Left ventricle myocardium inferior (tissue), 1 donor: ENCODE measurements at places on chromosomes 1 and 21.

DNA sequence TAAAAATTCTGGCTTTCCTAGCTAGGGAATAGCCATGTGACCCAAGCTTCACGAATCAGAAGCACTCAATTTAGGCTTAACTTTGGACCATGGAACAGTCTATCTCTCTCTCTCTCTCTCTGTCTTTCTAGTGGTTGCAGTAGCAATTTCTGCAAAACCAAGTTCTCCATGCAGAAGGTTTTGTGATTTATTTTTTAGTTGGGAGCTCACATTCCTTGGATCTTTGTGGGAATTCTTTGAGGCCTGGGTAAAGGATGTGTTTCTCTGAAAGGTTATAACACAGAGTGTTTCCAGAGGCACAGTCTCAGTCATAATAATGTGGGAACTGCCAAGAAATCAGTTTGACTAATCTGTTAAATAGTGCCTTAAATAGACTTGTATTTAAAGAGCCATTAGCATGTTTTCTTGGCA is 112.3 kb upstream of the COL11A1 start:
- DNase-seq = no peak

GRCh38 chr1:216600730-216601609 is 122.3 kb downstream of the ESRRG start:
- DNase-seq = peak; percentile 73

GRCh38 chr1:61642475-61643232 is 82.3 kb downstream of the TM2D1 start:
- no peak for DNase-seq

DNA sequence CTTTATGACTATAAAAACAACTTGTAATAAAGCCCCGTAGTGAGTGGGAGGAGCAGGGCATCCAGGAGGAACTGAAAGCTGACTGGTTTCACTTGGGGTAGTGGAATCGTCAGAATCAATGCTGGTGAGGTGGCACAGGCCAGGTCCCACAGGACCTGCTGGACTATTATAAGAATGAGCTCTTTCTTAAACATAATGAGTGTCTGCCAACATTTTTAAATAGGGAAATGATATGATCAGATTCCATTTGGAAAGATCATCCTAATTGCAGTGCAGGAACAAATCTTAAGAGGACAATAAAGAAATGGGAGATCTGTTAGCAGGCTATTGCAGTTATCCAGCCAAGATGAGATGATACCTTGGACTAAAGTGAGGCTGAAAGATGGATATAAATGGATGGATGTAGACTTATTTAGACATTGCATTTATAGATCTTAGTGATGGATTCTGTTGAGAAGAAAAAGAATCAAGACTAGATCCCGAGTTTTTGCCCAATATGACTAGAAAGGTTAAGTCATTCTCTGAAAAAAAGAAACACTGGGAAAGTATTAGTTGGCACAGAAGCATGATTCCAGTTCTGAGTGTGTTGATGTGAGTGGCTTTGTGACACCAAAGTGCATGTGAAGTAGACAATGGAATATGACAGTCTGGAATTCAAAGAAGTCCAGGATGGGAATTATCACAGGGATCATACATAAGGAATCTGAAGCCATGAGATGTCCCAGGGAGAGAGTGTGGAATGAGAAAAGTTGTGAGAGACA is 153.3 kb upstream of the SGIP1 start:
- no peak for DNase-seq

GRCh38 chr21:41894922-41895557 is 15.9 kb upstream of the PRDM15 start:
- no peak for DNase-seq

- no peak for DNase-seq
Observed at GRCh38 chr1:21149855-21150432, 26.8 kb downstream of the EIF4G3 start.

- DNase-seq = no peak
Observed at GRCh38 chr1:203349773-203350524, 973 bp downstream of the FMOD start.

DNA sequence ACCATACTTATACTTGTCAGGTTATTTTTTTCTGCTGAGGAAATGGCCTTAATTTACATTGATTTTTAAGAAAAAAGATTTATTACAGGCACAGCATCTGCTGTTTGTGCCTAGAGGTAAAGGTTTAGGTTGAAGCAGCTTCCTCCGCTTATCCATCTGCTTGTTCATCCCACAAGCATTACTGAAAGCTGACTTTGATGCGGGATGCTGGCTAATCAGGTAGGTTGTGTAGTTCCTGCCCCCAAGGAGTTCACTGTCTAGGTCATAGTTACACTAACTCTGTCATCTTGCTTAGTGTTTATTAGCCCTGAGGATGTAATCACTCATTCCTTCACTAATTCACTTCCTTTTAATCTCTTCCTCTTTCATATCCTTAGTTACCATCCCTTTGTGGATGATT is 377.7 kb upstream of the KAZN start:
- DNase-seq = no peak

DNA sequence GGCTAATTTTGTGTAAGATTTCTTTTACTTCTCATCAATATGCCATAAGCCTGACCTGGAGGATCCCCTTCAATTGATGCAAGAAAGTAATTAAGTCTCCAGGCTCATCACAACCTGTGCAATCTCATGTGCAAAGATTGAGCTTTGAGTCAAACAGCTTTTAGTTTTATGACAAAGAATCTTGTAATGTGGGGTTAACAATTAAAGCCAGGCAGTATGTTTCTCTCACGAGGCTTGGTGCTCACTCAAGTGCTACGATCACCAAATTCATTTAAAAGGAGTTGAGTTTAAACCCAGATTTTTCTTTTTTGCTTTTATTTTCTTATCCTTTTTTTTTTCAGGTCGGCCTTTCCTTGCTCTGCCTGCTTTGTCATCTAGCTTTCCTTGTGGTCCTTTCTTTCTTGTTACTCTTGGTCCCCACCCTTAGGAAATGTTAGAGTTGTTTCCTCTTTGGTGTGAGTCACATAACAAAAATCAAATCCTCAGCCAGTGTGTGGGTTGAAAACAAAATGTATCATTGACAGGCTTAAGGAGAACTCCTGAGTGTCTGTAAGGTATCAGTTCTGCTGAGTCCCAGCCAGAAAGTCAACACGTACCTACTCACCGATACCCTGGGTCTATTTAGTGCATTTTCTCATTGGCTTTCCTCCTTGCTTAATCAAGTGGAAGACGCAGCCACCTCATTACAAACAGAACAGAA is 1037.2 kb downstream of the ADGRL2 start:
- no peak for DNase-seq

DNA sequence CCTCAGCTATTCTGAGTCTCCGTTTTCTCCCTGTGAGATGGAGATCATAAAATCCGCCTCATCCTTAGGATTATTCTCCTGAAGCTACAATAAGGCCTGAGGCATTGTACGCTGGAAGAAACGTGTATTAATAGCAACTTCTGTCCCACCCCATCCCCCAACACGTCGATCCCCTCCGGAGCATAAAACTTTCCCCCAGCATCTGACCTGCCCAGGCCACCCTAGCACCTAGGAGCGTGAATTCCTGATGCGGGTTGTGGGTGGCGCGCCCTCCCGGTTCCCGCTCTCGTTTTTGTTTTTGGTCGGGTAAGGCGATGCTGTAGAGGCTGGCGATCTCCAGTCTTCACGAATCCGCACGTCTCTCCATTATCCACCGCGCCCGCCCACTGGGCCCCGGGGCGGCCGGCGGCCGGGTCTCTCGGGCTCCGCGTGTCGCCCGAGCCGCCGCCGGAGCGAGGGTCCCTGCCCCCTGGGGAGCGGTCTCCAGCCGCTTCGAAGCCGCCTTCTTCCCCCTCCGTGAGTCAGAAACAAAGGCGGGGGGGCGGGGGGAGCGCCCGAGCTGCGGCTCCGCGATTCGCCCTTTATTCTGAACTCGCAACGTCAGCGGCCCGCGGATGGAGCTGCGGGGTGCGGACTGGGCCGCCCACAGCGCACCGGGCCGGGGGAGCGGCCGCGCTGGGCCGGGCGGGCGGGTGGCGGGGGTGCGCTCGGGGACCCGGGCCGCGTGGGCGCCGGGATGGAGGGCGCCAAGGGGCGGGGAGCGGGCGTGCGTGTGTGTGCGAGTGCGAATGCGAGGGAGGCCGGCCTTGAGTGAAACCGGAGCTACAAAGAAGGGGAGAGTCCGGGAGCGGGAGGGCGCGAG is at the start of gene PLEKHO1:
PLEKHO1 (plus strand) TSS at position 646 of the 862 bp plus-strand sequence. CDS start 342 bp downstream, outside the sequence.
- peak; percentile 91 for DNase-seq

GRCh38 chr21:42349420-42350317 is 1.1 kb downstream of the TFF2 start:
- DNase-seq = no peak

- no peak for DNase-seq
Observed at GRCh38 chr1:182627622-182628021, 23.4 kb upstream of the RGS16 start.

DNA sequence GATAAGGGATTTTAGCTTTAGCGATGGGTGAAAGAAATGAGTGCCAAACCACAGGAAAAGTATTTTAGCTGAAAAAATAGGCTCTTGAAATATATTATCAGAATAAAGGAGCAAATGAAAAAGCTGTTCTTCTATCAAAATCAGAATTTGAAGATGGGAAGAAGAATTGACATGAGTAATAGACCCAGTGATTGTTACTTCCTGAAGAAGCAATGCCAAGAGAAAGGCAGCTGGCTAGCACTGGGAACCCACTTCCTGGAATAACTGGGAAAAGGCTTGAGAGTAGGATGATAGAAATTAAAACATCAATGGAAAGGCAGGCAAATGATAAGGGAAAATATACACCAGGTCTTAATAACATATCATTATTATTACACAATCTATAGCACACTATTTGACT is 29.9 kb upstream of the LYPLAL1 start:
- DNase-seq = no peak

- no peak for DNase-seq
Observed at GRCh38 chr1:25662061-25662460, 45.5 kb downstream of the MAN1C1 start.

DNA sequence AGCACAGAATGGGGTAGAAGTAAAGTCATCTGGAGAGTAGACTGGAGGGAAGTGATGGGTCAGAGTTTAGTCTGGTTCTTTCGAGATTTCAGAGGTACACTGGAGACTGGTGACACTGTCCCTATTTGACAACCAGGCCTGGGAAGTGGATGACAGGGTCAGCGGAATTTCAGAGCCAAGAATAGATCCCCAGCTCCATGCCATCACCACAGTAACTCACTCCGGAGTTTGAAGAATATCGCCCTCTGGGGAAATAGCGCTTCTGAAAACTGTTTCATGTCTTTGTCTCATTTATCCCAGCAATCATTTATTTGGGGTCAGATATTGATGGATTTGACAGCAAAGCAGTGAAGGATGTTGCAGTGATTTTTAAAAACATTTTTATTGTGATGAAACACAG is 7.6 kb upstream of the NFASC start:
- DNase-seq = no peak

DNA sequence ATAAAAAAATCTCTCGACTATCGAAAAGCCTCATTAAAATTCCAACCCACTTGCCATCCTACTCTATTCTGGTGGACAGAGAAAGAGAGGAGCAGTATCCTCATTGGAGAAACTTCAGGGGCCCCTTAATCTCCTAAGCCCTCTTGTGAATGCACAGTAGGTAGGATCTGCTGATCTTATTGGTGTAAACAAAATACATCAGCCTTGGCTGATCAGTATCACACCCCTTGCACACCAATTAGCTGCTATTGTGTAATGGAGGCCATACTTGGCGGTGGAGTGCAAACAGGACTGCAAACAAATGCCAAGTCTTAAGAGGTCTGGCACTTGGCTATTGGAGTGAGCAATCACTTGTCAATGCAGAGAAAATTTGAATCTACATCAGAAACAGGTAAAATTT is 15.7 kb downstream of the VCAM1 start:
- no peak for DNase-seq

- DNase-seq = no peak
Observed at GRCh38 chr21:28683982-28684752, 308.5 kb downstream of the LTN1 start.

DNA sequence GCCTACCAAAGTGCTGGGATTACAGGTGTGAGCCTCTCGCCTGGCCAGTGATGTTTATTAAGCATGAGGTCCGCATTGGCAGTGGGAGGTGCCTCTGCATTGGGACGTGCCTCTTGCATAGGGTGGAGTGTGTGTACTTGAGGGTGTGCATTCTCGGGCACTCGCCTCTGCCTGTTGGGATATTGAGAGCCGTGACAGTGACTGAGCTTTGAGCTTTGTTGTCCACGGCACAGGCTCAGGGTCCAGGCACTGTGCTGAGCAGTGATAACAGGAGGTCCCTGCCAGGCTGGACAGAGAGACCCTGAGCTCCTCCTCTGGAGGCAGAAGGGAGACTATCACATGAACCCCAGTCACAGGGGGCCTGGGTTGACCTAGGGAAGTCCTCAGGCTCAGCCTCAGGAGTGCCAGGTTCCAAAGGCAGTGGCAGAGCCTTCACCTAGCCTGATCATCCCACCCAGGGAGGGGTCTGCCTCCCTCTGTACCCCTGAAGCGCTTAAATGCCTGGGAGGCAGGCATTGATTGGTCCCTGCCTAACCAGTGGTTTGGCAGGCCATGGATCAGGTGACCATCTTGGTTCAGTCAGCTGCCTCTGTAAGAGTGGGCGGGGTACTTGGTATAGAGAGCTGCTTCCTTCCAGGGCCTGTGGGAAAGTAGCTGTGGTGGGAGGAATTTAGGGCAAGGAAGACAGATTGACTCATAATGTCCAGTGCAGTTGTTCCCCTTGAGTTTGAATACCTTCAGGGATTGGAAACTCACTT is 213.8 kb upstream of the TMEM51 start:
- DNase-seq = no peak

GRCh38 chr1:61782771-61783170 is 40.5 kb downstream of the PATJ start:
- no peak for DNase-seq

DNA sequence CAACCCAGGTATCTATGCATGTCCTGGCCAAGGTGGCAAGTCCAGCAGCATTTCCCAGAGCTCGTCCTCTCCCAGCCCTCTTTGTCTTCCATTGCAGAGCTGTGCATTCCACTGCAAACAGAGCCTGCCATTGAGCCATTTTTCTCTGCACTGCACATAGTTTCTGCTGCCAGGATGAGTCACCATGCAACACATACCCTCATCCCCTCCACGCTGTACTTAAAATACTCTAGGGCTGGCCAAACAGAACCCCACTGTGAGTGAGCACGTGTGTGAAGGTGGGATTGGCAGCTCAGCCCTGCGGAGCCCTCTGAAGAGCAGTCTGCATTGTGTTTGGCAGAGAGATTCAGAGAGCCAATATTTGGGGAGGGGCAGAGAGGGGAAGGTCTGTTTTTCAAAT is 3.9 kb upstream of the ATP1B1 start:
- DNase-seq = no peak

DNA sequence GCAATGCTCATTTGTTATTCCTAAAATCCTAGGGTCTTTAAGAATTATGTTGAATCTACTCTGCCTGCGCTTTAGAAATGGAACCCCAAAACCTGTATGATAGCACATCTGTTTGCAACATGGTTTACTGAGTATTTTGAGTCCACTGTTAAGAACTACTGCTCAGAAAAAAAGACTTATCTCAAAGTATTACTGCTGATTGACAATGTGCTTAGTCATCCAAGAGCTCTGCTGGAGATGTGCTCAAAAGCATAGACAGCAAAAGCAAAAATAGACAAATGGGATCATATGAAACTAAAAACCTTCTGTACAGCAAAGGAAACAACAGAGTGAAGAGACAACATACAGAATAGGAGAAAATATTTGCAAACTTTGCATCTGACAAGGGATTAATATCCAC is 107.0 kb downstream of the CTH start:
- DNase-seq = no peak

GRCh38 chr1:29272147-29272907 is 36.0 kb downstream of the PTPRU start:
- DNase-seq = no peak

- no peak for DNase-seq
Observed at GRCh38 chr1:209544098-209544497, 39.4 kb upstream of the CAMK1G start.
